Nasal cavity respiratory epithelium epithelial cell of viscerocranial mucosa (primary cell): ENCODE measurements at places on chromosomes 1 and 21. TPM values are rescaled to one million over a fixed set of nuclear protein-coding genes. Genes with fewer than 3 reads are reported as not detected.

Gene AMY1C
- total RNA-seq = 0.07 TPM in 1 of 2 replicates, not detected in the other

Gene ORC1
- total RNA-seq = 0.14 and 0.34 TPM in 2 replicates

Gene ARTN
- total RNA-seq = 24.5 and 28.7 TPM in 2 replicates

Gene LRRC53
- total RNA-seq = not detected in 2 replicates

Gene RPAP2
- total RNA-seq = 4.4 and 23.6 TPM in 2 replicates

Gene FMN2
- total RNA-seq = not detected in 2 replicates

Gene POU3F1
- total RNA-seq = under 0.01 and 0.43 TPM in 2 replicates

Gene RBBP5
- total RNA-seq = 27.5 and 28.0 TPM in 2 replicates

Gene MANEAL
- total RNA-seq = 0.68 and 1.6 TPM in 2 replicates

Gene AMY2A
- not detected in 2 replicates for total RNA-seq

Gene GBP5
- total RNA-seq = 0.34 and 1.1 TPM in 2 replicates

Gene RAP1GAP
- total RNA-seq = 2.6 and 4.1 TPM in 2 replicates

Gene MIXL1
- total RNA-seq = not detected in 2 replicates

Gene PLA2G2A
- total RNA-seq = not detected in 2 replicates

Gene WDR47
- total RNA-seq = 30.4 and 32.0 TPM in 2 replicates

Gene NR1I3
- total RNA-seq = not detected in 2 replicates

Gene LENEP
- 1.00 TPM in 1 of 2 replicates, not detected in the other for total RNA-seq

Gene DDX20
- 15.4 and 18.2 TPM in 2 replicates for total RNA-seq

Gene ELF3
- total RNA-seq = 23.2 and 49.3 TPM in 2 replicates

Gene HSD3B2
- not detected in 2 replicates for total RNA-seq

Gene LPAR3
- total RNA-seq = 42.4 and 46.8 TPM in 2 replicates

Gene NFIA
- 10.9 and 34.8 TPM in 2 replicates for total RNA-seq

Gene CCDC181
- total RNA-seq = under 0.01 and 0.14 TPM in 2 replicates

Gene S100B
- not detected in 2 replicates for total RNA-seq

Gene ST6GALNAC5
- 3.0 and 10.3 TPM in 2 replicates for total RNA-seq

Gene ANGPTL1
- not detected in 2 replicates for total RNA-seq

Gene LORICRIN
- not detected in 2 replicates for total RNA-seq

Gene CADM3
- not detected in 2 replicates for total RNA-seq
